CD8-positive, alpha-beta memory T cell (primary cell): ENCODE measurements at places on chromosomes 11 and 22. TPM values are rescaled to one million over a fixed set of nuclear protein-coding genes. Genes with fewer than 3 reads are reported as not detected.

DNA sequence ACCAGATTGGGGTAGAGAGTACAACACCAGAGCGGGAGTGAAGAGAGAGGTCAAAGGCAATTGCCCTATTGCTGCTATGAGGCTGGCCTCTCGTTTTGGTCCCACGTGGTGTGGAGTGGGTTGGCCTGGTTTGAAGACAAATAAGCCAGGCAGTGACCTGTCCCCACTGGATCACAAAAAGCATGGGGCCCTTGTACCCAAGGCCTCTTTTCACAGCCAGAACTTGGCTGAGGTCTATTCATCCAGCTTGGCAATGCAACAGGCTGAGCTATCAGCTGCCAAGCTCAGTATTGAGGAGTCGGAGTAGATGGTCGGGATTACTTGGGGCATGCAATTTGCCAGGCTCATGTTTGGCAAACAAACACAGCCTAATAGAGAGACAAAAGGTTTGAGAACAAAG, 19.2 kb upstream of the GALNT18 start:
- no peak for DNase-seq

GRCh38 chr11:19816817-19817216, 104.2 kb downstream of the NAV2 start:
- DNase-seq, result no peak

DNA sequence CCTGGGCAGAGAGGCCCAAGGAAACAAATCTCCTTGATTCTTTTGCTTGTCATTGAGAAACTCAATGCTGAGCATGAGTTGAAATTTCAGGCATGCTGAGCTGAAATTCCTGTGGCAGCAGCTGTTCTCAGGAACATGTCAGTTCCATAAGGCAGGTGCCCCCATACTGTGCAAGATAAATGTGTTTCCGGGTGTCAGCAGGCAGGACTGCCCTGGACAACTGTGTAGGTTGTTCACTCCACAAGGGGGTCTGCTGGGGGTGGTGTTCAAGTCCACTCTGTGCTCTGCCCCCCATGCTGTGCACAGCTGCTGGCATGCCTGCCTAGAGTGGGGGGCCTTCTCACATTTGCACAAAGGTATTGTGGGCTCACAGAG, 133.7 kb downstream of the CTTN start:
- no peak for DNase-seq

- DNase-seq, result peak; percentile 9
Observed at GRCh38 chr11:94519478-94520084, 7.3 kb downstream of the C11orf97 start.

C11orf87 gene
- total RNA-seq, result not detected

DNA sequence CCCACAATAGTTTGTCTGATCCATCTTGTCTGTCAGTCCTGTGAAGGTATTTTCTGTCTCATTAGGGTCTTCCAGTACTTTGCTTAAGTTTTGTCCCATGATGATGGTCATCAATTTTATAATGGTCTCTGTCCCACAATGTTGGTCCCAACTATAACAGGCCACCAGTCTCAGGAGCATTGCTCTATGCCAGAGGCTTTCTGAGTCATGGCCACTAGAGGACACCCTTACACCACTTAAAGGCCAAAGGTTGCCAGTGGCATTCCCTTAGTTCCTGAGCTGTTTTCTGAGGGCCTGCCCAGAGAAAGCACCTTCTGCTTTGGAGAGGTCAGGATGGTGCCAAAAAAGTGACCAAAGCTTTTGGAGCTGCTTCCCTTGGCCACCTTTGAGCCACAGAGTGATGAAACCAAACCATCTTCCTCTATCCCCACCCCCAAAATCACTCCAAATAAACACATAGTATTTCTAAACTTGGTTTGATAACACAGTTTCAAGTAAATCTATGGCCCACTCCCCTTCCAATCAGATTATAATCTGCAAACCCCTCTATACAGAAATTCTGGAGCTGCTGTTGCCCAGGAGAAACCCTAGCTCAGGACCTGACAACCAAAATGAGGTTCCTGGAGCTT, 19.3 kb downstream of the EIF3F start:
- DNase-seq, result peak; percentile 11
